ENCODE measurements at places on chromosomes 1 and 21.

DNA sequence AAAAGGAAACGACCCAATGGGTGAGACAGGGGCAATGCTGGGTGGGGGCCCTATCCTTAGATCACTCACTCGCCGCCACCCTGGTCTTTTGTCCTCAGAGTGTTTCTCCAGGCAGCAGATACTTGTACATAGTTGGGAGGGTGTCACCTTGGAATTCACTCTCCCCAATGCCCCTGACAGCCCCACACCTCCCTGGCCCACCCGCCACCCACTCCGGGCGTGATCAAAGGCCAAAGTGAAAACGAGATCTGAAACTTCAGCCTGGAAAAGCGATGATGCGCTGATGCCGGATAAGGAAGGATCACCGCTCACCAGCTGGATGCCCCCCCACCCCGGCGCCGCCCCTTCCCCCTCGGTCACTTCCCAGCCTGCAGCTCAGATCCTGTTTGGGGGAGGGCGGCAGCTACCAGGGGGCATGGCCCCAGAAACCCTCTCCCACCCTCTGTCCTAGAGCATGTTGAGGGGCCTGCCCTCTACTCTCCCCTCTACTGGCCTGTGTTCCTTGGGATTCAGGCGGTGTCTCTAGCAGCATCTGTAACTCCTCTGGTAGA, 33.6 kb upstream of the CASZ1 start:
- no peak for DNase-seq

DNA sequence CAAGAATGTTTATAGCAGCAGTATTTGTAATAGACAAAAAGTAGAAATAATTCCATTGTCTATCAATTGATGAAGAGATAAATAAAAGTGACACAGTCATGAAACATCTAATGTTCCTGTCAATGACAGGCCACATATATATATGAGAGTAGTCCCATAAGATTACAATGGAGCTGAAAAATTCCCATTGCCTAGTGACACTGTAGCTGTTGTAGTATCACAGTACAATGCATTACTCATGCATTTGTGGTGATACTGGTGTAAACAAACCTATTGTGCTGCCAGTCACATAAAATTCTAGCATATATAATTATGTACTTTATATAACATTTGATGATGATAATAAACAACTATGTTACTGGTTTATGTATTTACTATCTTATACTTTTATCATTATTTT, 141.9 kb upstream of the LYPLAL1 start:
- no peak for DNase-seq

DNA sequence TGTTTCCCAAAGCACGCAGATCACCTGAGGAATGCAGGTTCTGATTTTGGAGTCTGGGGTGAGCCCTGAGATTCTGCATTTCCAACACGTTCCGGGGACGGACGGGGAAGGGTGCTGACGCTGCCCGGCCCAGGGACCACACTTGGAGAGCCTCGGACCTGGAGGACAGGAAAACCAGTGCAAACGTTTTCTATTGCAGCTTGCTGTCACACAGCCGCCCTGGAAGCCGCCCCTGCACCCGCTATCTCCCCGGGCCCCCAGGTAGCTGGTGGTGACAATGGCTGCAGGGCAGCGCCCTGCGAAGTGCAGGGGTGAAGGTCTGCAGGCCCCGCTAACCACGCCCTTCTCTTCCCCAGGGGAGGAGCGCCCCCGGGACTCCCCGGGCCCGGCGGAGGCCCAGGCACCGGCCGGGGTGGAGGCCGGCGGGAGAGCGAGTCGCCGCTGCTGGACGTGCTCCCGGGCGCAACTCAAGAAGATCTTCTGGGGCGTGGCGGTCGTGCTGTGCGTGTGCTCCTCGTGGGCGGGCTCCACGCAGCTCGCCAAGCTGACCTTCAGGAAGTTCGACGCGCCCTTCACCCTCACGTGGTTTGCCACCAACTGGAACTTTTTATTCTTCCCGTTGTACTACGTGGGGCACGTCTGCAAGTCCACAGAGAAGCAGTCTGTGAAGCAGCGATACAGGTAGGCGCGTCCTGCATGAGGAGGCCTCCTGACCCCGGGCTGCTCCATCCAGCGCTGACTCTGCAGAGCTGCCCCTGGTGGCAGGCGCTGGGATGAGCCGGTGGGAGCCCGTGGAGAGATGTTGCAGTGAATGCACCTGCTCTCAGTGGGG, 142.0 kb upstream of the COA6 start:
- no peak for DNase-seq

- DNase-seq: no peak
Measured at GRCh38 chr1:213381572-213382084, 330.6 kb downstream of the RPS6KC1 start.

- no peak for DNase-seq
Measured at GRCh38 chr1:74652711-74653139, 20.9 kb downstream of the ERICH3 start.

DNA sequence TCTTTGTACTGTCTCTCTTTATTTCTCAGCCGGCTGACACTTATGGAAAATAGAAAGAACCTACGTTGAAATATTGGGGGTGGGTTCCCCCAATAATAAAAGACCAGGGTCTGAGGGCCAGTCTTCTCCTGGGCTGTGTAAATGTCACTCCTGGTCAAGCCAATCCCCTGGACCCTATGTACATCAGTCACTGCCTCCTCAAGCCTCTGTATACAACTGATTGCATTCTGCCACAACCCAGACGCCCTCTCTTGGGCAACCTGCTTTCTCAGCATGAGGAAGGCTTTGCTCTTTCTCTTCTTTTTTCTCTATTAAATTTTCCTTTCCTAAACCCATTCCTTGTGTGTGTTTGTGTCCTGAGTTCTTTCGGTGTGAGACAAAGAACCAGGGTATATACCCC, 84.1 kb upstream of the SERBP1 start:
- no peak for DNase-seq

- no peak for DNase-seq
Measured at GRCh38 chr1:24437631-24438396, 22.2 kb downstream of the NIPAL3 start.

GRCh38 chr1:242412921-242413320, 111.6 kb downstream of the PLD5 start:
- no peak for DNase-seq

GRCh38 chr1:110756506-110756905, 81.8 kb upstream of the KCNA3 start:
- no peak for DNase-seq

- DNase-seq: no peak
Measured at GRCh38 chr1:228344631-228345072, 62.0 kb downstream of the TRIM11 start.

- DNase-seq: no peak
Measured at GRCh38 chr1:223203034-223203408, 60.0 kb upstream of the TLR5 start.

- DNase-seq: no peak
Measured at GRCh38 chr1:177442584-177442983, 271.8 kb downstream of the BRINP2 start.

GRCh38 chr21:39685236-39685635, 59.7 kb upstream of the IGSF5 start:
- no peak for DNase-seq

DNA sequence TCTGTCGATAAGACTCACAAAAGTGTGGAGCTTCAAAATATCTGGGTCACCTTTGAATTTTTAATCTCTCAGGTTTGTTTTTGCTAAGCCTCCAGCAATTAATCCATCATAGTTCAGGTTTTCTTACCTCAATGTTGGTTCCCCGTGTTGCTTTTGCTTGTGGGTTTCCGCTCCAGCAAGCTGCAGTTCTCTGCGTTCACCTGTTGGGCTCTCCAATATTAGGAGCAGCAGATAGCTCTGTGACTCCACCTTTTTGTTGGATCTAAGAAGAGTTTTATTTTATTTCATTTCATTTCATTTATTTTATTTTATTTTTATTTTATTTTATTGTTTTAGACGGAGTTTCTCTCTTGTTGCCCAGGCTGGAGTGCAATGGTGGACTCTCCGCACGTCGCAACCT, 335.5 kb downstream of the COL11A1 start:
- DNase-seq: no peak

DNA sequence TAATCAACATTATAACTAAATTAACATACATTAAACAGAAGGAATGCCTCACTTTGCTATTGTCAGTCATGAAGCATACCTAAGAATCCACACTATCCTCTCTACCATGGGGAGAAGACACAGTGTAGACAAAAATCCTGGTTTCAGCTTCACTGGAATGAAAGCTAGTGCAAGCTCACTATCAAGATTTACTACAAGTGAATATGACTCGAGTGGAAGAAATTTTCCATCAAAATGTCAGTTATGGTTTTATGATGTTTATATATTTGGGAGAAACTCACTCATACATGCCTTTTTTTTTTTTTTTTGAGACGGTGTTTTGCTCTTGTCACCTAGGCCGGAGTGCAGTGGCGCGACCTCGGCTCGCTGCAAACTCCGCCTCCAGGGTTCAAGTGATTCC, 424.3 kb downstream of the KCNT2 start:
- no peak for DNase-seq

GRCh38 chr1:246384616-246385015, 122.5 kb downstream of the SMYD3 start:
- DNase-seq: no peak

DNA sequence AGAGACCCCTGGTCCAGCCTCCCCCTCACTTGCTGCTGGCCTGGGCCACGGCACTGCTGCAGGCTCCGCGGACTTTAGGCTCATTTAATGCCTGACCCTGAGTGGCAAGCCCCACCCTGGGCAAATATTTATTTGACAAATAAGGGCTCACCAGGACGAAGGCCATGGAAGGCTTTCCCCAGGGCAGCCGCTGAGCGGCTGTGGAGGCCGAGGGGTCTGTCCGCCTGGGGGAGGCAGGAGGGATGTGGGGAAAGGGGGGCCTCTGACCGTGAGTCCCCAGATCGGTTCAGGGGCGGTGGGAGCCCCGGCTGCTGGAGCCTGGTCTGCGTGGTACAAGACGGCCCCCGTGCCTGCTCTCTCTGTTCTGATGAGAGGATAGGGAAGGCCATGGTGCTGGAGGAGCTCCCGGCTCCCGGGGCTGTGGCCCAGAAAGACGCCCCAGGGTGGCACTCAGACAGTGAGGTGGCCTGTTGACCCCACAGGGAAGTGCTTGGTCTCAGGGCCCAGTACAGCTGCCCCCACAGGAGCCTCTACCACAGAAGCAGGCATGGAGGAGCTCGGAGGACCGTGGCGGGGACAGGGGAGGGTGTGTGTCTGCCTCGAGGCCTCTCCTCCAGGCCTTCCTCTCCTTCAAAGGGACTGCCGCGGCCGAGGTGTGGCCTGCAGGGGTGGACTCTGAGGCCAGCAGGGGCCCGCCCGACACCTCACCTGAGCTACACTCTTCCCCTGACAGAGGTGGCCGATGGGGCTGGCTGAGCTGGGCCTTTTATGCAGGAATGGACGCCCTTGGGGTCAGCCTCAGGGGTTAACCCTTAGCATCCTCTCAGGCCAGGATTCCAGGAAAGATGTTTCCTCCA, 9.1 kb upstream of the C1orf159 start:
- no peak for DNase-seq

- no peak for DNase-seq
Measured at GRCh38 chr1:230575886-230576500, 66.3 kb upstream of the COG2 start.

DNA sequence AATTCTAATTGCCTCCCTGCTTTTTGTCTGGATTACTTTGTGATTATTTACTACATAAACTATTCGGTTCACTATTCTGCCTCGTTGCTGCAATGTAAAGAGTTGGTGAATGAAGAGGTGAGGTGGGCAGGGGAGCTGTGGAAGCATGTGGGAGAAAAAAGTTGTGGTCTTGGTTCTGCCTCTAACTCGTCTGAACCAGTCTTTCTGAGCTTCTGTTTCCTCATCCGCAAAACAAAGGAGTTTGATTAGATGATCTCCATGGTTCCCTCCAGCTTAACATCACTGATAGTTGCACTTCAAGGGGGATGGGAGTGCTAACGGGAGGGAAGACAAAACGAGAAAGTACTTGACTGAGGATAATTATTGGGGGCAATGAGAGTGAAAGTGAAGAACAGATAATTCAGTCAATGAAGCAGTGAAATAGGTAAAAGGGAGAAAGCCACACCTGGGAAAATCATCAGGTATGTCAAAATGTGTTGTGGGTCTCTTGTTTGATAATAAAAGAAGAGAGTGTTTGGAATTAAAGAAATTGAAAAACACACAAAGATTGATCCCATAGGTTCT, 26.2 kb upstream of the UHMK1 start:
- no peak for DNase-seq
